NCI-H1105 (cell line): ENCODE measurements at places on chromosomes 6 and 20.

GRCh38 chr6:40988634-40989033, 50.4 kb downstream of the UNC5CL start:
- DNase-seq = no peak

GRCh38 chr6:141443032-141443431, 689.7 kb upstream of the GJE1 start:
- no peak for DNase-seq

- DNase-seq = no peak
Observed at GRCh38 chr6:169164986-169165385, 88.7 kb downstream of the THBS2 start.

GRCh38 chr20:44217342-44218092, 6.9 kb upstream of the OSER1 start:
- DNase-seq = peak; percentile 72

GRCh38 chr20:63060057-63060991, 53.6 kb upstream of the BHLHE23 start:
- DNase-seq = no peak

GRCh38 chr6:106637717-106638341, 8.5 kb downstream of the QRSL1 start:
- no peak for DNase-seq

GRCh38 chr6:54971825-54972224, 125.3 kb downstream of the FAM83B start:
- DNase-seq = no peak

- DNase-seq = no peak
Observed at GRCh38 chr6:168128006-168128630, 49.1 kb upstream of the FRMD1 start.

- DNase-seq = peak; percentile 26
Observed at GRCh38 chr6:81751388-81752083, 945 bp downstream of the TENT5A start.

DNA sequence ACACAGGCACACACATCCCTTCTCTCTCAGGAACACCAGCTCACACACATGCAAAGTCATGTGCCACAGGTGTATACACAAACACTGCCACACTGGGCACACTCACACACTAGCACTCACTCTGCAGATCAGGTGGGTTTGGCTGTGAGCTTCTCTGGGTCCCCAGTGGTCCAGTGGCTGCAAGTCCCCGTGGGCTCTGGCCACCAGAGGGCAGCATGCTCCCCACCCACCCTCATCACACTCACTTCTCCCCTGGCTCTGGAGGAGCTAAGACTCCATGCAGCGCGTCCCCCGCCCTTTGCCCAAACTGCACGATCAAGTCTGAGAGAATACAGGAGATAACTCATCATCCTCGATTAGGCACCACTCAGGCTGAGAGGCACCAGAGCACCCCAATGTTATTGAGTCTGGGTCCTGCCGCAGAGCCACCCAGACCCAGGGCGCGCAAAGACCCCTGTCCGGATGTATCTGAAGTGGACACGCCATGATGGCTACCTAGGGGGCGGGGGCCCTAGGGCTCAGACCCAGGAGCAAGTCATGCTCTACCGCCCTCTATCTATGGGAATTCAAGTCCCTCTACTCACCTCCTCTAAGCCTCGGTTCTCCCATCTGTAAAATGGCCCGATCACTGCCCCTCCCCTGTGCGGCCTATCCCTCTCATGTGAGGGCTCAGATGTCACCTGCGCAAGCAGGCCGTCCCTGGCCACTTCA, 90.5 kb downstream of the GRM4 start:
- peak; percentile 70 for DNase-seq

DNA sequence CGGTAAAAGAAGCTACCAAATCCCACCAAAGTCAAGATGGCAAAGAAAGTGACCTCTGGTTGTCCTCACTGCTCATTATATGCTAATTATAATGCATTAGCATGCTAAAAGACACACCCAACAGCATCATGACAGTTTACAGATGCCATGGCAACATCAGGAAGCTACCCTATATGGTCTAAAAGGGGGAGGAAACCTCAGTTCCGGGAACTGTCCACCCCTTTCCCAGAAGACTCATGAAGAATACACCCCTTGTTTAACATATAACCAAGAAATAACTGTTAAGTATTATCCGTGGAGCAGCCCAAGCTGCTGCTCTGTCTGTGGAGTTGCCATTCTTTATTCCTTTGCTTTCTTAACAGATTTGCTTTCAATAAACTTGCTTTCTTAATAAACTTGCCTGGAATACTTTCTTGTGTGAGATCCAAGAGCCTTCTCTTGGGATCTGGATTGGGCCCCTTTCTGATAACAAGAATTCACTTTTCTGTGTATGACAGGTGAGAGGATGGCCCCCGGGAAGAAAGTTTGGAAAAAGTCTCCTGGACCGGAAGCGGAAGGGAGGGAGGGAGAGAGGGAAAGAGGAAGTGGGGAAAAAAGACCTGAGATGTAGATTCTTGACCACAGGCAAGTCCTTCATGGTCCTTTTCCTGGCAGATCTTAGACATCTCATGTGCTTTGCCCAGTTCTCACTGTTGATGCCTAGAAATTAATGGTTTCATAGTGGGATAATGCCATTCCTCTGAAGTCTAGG, 146.7 kb upstream of the ID4 start:
- no peak for DNase-seq

DNA sequence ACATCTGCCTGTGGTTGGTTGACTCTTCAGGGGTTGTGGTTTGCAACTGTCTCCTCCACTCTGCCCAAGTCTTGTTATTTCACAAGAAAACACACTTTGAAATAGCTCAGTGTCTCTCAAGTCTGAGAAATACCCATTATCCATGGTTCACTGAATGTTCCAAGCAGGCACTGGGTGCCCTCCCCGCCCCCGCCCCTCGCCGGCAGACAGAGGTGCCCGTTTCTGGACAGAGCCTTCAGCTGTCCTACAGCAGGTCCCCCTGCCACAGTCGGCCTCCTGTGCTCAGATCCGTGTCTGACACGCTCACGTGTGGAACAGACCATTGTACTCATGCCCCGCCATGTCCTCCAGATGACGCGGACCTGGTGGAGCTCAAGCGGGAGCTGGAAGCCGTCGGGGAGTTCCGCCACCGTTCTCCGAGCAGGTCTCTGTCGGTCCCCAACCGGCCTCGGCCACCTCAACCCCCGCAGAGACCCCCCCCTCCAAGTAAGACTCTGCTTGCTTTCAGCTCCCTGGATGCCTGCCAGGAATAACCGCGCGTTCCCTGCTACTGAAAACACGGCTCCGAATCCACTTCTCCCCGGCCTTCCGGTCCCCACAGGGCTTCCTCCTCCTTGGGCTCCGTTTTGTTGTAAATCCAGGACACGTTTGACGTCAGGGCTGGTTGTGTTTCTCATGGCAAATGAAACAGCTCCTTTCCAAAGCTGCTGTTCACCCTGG, 81.4 kb downstream of the SERAC1 start:
- peak; percentile 25 for DNase-seq

- DNase-seq = no peak
Observed at GRCh38 chr6:88899569-88900316, 63.7 kb downstream of the RNGTT start.

GRCh38 chr6:119479860-119480655, 130.5 kb upstream of the MAN1A1 start:
- DNase-seq = peak; percentile 11

DNA sequence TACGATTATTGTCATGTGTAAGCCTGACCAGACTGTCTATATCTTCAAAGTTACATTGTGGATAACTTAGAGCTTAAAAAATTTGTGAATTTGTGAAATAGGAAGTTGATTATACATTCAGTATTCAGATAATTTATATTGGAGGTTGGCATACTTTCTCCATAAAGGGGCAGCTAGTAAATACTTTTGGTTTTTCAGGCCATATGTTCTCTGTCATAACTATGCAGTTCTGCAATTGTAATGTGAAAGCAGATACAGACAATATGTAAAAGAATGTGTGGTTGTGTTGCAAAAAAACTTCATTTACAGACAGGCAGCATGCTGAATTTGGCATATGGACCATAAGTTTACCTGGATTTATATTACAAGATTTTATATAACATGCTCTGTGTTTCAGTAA, 29.3 kb downstream of the HSF2 start:
- DNase-seq = no peak

DNA sequence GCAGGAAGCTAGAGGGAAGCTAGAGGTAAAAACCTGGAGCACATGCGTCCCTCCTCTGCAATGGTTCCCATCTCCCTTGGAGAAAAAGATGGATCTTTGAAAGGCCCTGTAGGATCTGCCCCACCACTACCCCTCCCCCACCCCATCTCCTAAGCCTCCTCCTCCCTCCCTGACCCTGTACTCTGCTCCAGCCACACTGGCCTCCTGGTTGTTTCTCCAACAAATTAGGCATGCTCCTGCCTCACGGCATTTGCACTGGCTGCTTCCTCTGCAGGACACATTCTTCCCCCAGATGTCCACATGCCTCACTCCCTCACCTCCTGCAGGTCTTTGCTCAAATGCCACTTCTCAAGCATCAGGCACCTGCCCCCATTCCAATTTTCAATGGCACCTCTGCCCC, 45.5 kb downstream of the UBE2V1 start:
- DNase-seq = no peak

- DNase-seq = no peak
Observed at GRCh38 chr6:55379471-55379870, 52.2 kb downstream of the GFRAL start.

DNA sequence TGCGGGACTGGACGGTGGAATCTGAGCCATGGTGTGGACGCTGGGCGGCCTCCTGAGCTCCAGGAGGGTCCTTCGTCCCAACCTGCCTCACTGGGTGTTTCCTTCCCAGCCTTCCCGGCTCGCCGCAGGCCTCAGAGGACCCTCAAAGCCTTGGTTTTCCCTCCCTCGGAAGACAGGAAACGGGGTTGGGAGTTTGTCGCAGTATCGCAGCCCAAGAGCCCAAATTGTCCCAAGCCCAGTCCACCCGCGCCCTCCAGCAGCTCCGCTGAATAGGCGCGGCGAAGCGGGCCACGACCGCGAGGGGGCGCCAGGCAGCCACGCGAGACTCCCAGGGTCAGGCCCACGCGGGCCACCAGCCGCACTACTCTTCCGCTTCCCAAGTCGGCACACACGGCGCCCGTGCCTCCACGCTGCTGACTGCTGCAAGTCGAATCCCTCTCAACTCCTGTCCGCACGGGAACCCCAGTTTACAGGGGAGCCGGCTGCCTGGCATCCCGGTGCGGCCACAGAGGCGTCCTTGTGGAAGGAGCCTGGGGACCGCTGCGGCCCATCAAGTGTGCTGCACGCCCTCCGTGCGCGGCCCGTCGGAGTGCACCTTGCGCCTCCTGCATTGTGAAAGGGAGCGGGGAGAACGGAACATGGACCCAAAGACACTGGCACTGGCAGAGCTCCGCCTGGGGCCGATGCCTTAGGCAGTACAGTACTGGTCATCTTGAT, 40.4 kb upstream of the HMGA1 start:
- peak; percentile 70 for DNase-seq

- DNase-seq = no peak
Observed at GRCh38 chr6:70172252-70172651, 130.6 kb downstream of the COL9A1 start.

GRCh38 chr6:166626177-166627032, 646 bp downstream of the RPS6KA2 start:
- DNase-seq = peak; percentile 83

DNA sequence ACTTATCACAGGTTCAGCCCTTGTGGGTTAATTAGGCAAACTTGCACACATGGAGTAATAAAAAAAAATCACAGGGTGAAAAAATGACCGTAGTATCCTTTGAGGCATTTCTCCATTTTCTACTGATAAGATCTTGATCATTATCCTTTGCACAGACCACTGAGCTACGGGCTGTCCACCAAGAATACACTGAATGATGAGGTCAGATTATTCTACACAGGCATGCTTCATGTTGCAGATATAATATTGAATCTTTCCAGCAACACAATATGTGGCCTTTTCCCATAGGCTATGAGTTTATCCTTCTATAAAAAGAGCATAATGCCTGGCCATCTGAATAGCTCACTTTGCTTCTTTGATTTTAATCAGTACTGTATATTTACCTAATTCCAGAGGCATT, 168.9 kb downstream of the FRK start:
- no peak for DNase-seq

GRCh38 chr6:163320402-163320801, 94.1 kb upstream of the QKI start:
- DNase-seq = no peak

- no peak for DNase-seq
Observed at GRCh38 chr6:109299776-109300564, 82.3 kb downstream of the CD164 start.

GRCh38 chr20:48612335-48612734, 215.5 kb downstream of the PREX1 start:
- no peak for DNase-seq

DNA sequence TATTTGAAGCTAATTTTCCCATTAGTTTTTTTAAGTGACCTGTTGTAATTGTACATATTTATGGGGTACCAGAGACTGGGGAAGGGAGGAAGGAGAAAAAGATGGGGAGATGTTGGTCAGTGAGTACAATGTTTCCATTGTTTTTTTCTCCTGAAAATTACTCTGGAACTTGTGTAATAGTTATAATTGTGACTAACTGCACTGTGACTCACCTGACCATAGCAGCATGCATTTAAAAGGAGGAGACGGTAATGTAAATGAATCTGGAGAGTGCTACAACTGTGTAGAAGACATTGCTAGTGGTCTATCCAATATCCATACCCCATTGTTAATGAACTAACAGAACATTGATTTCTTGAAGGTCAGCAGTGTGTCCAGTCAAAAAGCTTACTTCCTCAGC, 133.4 kb downstream of the RFPL4B start:
- no peak for DNase-seq

DNA sequence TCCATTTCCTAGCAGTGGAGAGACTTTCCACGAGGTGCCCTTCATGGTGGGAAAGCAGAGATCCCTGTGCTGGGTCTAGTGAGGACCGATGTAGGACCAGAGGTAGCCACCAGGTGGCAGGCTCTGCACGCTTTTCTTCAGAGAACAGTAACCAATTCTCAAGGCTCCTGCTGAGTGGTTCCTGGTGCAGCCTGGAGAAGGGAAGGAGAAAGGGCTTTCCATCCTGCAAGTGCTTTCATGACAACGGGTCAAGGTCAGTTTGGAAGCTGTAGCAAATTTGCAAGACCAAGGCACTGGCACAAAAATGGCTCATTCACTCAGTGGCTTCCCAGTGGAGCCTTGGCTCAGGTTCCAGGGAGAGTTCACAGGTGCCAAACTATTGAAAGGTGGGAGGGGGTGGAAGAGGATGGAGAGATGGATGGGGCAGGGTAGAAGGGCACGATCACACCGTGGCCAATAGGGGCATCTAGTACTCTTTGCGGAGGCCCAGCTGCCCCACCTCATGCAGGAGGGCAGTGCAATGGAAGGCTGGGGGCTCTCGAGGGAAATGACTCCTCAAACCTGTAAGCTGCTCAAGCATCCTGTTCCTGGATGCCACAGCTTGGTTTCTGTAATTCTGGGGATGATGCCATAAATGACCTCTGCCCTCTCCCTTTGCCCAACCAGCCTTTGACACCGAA, 25.5 kb upstream of the KCNK16 start:
- DNase-seq = peak; percentile 45

DNA sequence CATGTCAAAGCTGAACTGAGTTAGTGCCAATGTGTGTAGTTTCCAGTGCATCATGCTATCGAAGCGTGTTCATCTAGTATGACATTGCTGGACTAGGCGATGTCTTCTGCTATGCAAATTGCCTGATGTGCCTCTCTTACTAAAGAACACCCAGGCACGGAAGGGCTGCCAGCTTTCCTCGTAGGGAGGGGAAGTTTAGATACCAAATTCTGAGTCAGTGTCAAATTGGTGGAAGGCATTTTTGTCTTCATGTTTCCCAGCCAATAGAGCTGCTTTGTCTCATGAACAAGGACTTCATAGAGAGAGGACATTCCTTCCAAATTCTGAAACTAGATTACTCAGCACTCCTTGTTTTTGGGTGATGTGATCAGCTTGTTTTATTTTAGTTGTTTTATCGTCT, 320.1 kb downstream of the BTBD3 start:
- DNase-seq = no peak

GRCh38 chr20:61159957-61160686, 91.9 kb upstream of the CDH4 start:
- no peak for DNase-seq
